ENCODE measurements at places on chromosomes 12 and 14.

DNA sequence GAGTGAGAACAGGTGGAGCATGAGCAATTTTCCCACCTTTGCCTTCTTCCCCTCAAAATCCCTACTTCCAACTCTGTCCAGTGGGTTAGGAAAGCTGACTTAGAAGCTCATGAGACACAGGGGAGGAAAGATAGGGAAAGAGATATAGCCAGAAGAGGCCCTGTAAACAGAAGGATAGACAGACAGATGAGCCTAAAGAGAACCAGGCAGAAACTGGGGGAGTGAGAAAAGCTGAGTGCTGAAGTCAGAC lies 5.0 kb downstream of the AJUBA start:
- DNase-seq: no peak

GRCh38 chr12:132498931-132499330 lies 9.0 kb downstream of the FBRSL1 start:
- no peak for DNase-seq

- DNase-seq: no peak
Measured at GRCh38 chr12:62976110-62976662, 41.2 kb upstream of the PPM1H start.

- no peak for DNase-seq
Measured at GRCh38 chr12:92803903-92804302, 101.1 kb downstream of the PLEKHG7 start.

- no peak for DNase-seq
Measured at GRCh38 chr12:130054803-130055202, 107.5 kb upstream of the FZD10 start.

DNA sequence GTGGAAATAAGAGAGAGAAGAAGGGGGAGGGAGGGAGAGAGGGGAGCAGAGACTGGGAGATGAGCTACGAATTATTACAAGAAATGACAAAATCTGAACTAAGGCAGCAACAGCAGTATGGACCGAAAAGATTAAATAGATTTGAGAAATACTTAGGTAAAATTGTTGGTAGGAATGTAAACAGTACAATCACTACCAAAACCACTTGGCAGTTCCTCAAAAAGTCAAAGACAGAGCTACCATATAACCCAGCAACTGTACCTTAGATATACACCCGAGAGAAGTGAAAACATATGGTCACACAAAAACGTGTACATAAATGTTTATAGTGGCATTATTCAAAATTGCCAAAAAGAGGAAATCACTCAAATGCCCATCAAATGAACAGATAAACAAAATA lies 14.1 kb downstream of the KRAS start:
- DNase-seq: no peak

- peak; percentile 97 for DNase-seq
Measured at GRCh38 chr12:3381059-3382047, 109.7 kb upstream of the PRMT8 start.

DNA sequence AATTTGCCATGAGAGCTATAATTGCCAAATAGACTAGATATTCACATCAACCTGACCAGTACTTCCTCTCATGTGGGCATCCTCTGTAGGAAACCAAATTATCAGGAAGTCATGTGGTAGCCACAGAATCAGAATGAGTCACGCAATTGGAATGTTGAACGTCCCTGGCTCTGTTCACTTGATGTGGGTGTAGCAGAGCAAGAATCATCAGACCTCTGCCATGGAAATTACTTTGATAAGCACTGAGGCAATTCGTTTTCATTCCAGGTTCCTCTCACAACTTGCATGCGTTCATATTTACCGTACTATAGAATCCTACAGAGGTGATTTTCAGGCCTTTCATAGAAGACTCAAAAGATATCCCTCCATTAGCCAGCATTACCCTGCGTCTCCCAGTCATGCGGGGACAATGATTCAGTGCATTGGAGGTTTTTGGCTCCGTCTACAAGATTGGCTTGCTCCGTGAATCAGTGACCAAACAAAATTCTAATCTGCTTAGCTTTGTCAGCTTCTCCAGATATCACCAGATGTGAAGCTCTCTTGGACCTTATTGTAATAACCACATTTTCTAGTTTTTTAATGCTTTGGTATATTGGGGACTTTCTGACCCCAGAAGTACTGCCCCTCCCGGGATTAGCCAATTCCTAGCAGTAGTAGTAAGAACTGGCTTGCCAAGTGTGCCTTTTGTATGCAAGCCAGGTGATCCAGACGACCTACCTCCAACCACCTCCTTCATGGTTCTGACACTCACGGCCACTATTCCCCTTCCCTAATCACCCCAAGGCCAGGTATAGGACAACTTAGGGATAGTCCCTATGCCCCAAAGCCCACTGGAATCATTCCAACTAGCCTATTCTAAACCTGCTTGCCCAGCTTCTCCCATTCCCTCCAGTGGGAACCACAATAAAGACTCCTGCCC lies 133.4 kb downstream of the KICS2 start:
- peak; percentile 86 for DNase-seq

DNA sequence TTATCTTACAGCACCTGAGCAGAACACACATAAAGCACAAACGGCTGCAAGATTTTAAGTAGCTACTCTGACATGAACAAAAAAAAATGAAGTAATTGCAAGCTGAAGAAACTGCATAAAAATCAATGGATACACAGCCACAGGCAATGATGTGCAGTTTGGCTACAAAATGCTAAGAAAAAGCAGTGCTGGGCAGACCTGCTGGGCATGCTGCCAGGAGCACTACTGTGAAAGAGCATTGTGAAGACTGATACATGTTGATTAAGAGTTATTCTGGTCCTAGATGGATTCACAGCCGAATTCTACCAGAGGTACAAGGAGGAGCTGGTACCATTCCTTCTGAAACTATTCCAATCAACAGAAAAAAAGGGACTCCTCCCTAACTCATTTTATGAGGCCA lies 20.1 kb upstream of the RTN1 start:
- DNase-seq: no peak

DNA sequence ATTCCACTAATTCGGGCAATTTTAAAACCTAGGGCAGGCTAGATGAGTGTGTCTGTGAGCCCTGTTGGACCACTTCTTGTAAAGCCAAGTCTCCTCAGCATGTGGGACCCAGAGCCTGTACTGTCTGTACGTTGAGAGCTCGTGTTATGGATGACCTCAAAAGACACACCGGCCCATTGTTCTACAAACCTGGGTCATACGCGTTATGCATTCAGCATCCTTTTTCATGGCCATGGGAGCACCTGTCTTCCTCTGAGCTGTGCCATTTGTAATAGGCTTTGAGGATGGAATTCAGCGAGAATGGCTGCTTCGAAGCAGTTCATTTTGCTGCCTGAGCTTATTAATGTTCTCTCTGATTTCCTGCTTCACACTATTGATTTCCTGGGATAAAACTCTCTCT lies 15.0 kb downstream of the WSCD2 start:
- DNase-seq: no peak

- DNase-seq: no peak
Measured at GRCh38 chr14:69287098-69288010, 27.4 kb downstream of the GALNT16 start.

GRCh38 chr12:66964629-66965028 lies 285.8 kb upstream of the GRIP1 start:
- DNase-seq: no peak

- DNase-seq: no peak
Measured at GRCh38 chr14:25042362-25043299, 7.3 kb downstream of the STXBP6 start.

DNA sequence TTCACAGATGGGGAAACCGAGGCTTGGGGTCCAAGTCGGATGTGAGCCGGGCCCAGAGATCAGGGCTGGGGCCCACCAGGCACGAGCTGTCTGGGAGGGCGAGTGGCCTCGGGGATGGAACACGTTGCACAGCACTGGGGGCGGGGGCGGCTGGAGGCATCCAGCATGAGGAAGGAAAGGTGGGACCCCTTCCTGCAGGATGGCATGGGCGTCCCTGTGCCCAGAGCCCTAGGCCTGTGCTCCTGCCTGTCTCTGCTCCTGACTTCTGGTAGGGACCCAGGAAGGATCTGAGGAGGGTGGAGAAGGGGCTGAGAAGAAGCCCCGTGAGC lies 183.4 kb downstream of the KIF26A start:
- DNase-seq: no peak

DNA sequence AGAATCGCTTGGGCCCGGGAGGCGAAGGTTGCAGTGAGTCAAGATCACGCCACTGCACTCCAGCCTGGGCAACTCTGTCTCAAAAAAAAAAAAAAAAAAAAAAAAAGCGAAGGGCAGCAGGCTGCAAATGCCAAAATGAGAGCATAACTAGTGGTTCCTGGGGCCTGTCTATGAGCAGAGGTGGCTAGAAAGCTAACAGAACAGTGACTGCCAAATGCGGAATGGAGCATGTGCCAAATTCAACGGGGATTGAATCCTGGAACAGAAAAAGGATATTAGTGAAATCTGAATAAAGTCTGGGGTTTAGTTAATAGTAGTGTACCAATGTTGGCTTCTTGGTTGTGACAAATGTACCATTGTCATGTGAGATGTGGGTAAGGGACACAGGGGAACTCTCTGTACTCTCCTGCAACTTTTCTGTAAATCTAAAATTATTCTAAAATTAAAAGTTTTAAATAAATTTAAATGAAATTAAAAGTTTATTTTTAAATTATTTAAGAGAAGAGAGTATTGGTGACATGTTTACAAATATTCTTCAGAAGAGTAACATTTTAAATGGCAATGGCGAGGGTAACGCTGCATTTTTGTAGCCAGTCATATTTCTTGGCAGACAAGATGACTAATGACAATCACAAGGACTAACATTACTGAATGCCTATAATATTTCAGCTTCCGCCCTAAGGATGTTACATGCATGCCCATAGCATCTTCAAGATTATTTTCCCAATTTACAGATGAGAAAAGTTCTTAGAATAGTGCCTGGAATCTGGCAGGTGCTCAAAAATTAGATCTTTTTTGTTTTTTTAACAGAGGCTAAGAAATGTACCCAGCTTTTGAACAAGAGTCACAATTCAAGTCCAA lies 28.9 kb upstream of the NUDT4 start:
- no peak for DNase-seq

- no peak for DNase-seq
Measured at GRCh38 chr12:127728285-127728684, 538.7 kb upstream of the TMEM132C start.

DNA sequence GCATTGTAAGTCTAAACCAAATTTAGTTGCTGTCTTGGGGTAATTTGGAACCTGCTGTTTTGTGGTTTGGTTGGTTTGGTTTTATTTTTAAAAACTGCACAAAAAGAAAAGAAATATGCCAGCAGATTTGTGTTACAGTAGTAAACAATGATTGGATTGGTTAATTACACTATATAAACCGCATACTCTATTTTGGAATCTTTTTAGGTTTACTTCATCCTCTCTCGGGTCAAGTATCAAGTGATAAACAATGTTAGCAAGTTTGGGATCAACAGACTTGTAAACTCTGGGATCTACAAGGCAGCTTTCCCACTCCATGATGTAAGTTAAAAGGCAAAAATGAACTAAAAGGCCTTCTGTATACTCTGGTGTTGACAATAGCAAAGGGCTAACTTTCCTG lies 132.4 kb downstream of the ANO6 start:
- DNase-seq: no peak

- no peak for DNase-seq
Measured at GRCh38 chr12:93902736-93903562, 225.8 kb downstream of the CRADD start.

DNA sequence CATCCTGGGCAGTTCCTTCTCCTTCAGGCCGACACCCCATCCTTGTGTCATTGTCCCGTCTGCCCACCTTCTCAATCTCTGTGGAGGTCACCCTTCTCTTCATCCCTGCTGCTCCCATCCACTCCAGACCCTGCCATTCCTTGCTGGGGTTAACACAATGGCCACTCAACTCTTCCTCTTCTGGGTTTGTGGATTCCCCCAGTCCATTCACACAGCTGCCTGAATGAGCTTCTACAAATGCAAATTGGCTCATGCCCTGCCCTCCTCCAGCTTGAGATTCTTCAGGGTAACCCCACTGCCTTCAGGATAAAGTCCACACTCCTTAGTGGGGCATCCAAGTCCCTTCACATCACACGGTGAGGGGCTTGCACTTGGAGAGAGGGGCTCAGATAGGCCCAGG lies 17.2 kb upstream of the PRMT8 start:
- DNase-seq: no peak

DNA sequence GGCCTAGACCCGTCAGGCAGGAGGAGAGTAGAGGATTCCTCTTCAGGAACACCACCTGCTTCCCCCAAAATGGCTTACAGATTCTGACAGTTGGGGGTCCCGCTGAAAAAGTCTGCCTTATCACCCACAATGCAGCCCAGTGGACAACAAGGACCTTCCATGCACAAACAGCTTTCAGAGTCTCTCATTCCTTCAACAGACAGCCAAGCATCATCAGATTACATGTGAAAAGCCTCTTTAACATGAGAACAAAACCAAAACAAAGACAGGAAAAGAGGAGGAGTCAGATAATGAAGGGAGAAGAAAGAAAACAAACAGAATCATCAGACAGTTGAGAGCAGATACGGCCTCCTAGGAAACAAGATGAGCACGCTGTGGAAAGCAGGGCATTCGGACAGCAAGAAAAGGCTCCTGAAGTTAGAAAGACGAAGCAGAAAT lies 18.3 kb downstream of the KCTD10 start:
- DNase-seq: no peak

DNA sequence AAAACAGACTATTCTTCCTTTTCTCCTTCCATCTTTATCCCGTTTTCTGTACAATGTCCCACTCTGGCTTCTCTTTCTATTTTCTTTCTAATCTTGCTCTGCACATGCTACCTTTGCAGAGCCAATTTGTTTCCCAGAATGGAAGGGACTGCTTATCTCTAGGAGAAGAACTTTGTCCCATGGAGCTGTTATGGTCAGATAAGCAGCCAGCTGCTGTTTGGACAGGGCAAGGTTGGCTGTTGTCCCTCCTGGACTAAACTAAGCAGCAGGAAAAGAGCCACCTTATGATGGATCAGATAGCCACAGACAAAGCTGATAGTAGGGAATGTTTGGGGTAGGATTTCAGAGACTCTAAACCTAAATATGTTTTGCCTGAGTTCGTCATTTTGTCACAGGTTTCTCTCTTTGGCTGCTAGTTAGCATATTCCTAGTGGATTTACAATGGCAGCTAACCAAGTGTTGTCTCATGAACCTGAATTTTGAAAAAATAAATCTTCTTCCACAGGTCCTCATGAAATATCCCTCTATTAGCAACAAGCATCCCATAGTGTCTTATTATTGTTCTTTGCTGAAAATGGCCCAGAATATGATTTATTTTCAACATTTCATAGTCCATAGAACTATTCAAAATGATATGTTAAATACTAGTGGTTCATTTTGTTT lies 262.8 kb downstream of the SLC16A7 start:
- no peak for DNase-seq

DNA sequence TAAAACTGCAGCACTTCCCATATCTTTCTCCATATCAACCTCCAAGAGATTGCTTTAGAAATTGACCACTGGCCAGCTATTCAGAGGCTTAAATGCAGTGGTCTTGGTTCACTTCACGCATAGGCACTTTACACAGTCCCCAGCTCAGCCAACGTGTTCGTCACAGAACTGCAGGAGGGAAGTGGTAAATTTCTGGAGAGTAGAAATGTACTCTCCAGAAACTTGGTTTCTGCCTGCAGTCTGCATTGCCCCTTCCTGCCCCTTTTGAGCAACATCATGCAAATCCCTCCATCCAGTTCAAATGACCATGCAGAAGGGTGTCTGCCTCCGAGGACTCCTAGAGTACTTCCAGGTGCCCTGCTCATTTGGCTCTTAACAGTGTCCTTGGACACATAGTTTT lies 42.7 kb upstream of the NEDD1 start:
- DNase-seq: no peak

- DNase-seq: no peak
Measured at GRCh38 chr12:121774968-121775474, 18.5 kb downstream of the RHOF start.

GRCh38 chr12:121095544-121096198 lies 37.0 kb upstream of the P2RX7 start:
- no peak for DNase-seq

Measured in SK-N-MC (cell line).